Neural cell (in vitro differentiated cells): ENCODE measurements at places on chromosomes 6 and 20. TPM values are rescaled to one million over a fixed set of nuclear protein-coding genes. Genes with fewer than 3 reads are reported as not detected.

Gene TBXT
- not detected in 2 replicates for polyA plus RNA-seq

Gene RFX6
- not detected in 2 replicates for polyA plus RNA-seq

Gene SIGLEC1
- polyA plus RNA-seq, result 0.12 TPM in 1 of 2 replicates, not detected in the other

Gene DSP
- polyA plus RNA-seq, result 0.05 TPM in 1 of 2 replicates, not detected in the other

Gene FAM83C
- polyA plus RNA-seq, result not detected in 2 replicates

Gene GSTA3
- polyA plus RNA-seq, result not detected in 2 replicates

Gene MMP24
- 57.4 and 68.9 TPM in 2 replicates for polyA plus RNA-seq

Gene SLC2A10
- 0.22 TPM in 1 of 2 replicates, not detected in the other for polyA plus RNA-seq

Gene TINAG
- 1.1 TPM in 1 of 2 replicates, not detected in the other for polyA plus RNA-seq

Gene SYCP2
- 1.4 and 2.3 TPM in 2 replicates for polyA plus RNA-seq

Gene GJA10
- not detected in 2 replicates for polyA plus RNA-seq

Gene LMBRD1
- polyA plus RNA-seq, result 84.2 and 85.9 TPM in 2 replicates

Gene LPIN3
- polyA plus RNA-seq, result 0.44 TPM in 1 of 2 replicates, not detected in the other

Gene C6orf118
- 5.2 and 8.7 TPM in 2 replicates for polyA plus RNA-seq

Gene LTA
- 0.56 TPM in 1 of 2 replicates, not detected in the other for polyA plus RNA-seq

Gene OTOR
- polyA plus RNA-seq, result not detected in 2 replicates
